Testis (tissue), 5 donors: ENCODE measurements at places on chromosomes 7 and 10.

DNA sequence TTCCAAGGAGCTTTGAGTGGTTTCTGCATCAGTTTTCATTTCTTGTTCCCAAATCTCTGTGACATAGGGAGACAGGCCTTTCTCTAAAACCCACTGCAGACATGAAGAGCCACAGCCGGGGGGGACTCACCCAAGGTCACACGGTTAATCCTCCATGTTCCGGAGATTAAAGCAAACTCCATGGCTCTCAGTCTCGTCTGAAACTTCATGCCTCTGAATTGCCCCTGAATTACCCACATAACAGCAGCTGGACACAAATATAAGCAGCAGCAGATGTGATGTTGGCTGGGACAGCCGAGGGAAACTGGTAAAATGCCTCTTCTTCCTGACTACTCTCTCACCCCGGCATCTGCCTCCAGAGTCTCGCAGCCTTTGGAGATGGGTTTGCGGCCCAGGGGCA is 402.2 kb downstream of the DNAJB6 start:
- no peak for DNase-seq

- DNase-seq, result no peak
These were observed 104.2 kb upstream of the CHST15 start for GRCh38 chr10:124197371-124198124.

DNA sequence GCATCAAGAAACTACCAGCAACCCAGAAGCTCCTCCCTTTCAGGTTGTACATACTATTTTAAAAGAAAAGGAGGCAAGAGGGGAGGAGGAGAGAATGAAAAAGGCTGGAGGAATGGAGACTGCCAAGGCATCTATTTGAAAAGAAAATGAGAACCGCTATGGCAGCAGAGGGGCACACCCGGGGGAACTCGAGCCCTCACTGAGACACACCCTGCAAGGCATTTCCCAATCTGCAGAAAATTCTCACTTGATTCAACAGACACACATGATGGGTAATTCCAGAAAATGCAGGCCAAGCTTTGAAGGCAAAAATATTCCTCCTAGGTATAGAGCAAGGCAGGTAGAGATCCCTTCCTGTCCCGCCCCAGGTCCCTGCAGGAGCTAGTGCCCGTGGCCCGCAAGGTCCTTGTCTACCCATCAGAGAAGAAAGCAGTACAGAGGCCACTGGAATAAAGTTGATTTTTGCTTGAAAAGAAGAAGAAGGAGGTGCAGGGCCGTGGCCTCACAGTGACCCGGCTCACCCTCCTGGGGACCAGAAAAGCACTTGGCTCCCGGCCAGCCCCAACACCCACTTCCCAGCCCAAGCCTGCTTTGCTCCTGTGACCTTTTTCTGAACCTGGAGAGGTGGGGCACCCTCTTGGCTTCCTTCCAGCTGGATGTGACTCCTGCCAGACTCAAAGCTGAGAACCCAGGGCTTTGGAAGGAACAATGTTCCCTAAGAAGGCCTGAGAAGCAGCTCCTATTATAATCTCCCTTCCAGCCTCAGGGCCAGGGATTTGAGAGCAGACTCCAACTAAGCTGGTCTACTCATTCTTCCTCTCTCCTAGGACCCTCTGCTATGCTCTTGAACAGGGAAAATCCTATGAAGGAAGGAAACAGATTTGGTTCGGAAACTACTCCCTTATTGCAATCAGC is 6.2 kb upstream of the PIK3CG start:
- DNase-seq, result peak; percentile 26

GRCh38 chr10:118592675-118593330 is 2.6 kb downstream of the PRLHR start:
- DNase-seq, result no peak

- no peak for DNase-seq
These were observed 3.4 kb upstream of the PPP2R2D start for GRCh38 chr10:131897297-131897899.

DNA sequence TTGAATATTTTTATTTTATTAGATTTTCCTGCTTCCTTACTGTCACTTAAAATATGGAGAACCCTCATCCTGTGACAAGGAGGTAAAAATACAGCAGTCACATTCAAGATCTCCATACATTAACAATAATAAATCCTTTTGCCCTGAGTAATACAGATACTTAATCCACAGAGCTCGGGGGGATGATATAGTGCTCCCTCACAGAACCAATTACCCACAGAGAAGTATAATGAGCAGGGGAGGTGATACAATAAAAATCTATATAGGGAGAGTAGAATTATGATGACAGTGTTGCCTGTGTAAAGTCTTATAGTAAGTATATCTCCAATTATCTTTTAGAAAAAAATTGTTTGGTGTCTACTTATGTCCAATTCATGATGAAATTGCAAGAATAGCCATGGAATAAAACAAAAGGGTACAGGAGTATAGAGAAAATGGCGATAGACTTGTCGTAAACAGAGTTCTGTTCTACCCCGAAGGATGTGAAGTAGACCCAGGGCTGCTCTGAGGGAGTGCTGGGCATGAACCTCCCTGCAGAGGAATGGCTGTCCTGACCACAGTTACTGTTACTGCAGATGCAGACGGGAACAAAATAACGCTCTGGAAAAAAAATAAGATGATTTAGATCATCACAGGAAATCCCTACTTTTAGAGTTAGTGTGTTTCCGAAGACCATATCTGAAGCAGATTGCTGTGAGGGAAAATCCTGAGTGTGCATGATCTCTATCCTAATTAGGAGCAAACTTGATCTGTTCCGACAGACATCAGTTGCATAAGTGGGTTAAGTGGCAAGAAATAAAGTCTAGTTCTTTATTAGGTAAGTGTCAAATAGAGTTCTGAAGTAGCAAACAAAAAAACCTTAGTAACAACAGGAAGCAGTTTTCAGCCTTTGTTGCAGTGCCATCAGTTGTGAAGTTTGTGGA is 123.7 kb downstream of the KAT6B start:
- no peak for DNase-seq

- DNase-seq, result no peak
These were observed 109.3 kb downstream of the DKK1 start for GRCh38 chr10:52423369-52423768.

DNA sequence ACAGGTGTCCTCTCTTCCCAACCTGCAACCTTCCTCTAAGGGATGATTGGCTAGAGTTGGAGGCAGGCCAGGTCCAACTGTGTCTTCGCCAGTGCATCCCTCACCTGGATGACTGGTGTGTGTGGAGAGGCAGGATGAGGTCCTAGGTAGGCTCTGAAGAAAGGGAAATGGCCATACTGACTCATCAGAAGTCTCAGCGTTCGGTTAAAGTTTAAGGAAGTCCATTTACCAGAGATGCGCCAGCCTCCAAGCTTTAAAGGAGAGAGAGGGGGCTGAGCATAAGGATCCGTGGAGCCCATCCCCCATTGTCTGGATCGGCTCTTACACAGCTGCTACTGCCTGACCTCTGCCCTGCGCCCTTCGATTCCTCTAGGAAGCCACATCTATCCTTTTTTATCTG is 4.4 kb downstream of the KEL start:
- no peak for DNase-seq

GRCh38 chr7:138900035-138900828 is 81.0 kb downstream of the KIAA1549 start:
- DNase-seq, result no peak

DNA sequence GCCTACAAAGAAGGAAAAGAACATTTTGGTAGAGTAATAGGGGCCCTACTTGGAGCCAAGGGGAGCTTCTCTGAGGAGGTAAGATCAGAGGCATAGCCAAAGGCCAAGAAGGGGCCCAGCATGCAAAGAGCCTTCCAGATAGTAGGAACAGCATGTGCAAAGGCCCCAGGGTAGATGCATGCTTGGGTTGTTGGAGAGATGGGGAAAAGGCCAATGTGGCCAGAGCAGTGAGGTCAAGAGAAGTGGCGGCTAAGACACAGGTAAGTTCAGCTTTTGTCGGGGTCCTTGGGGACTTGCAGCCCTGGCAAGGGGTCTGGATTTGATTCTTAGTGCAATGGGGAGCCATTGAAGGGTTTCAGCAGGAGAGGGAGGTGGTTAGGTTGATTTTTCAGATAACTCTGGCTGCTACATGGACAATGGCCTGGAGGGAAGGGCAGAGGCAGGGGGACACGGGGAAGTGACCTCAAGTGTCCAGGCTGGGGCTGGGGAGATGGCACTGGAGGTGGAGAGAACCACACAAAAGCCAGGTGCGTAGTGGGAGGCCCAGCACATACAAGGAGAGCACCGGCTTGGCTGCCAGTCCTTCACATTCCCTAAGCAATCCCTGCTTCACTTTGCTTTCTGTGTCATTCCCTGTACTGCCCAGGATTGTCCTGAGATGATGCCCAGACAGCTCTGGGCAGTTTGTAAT is 16.5 kb downstream of the GRID1 start:
- no peak for DNase-seq

DNA sequence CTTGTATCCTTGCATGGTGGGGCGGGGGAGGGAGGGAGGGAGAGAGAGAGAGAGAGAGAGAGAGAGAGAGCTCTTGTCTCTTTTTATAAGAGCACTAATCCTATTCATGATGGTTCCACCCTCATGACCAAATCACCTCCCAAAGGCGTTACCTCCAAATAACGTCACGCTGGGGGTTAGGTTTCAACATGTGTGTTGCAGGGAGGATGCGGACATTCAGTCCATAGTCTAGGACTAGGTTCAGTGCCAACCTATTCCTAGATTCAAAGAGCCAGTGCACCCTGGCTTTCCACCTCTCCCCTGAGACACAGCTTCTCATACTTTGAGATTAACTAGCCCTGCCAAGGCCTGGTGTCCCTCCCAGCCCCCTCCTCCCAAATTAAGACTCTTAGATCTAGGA is 123.0 kb downstream of the GRK5 start:
- no peak for DNase-seq

GRCh38 chr10:593901-594457 is 95.5 kb downstream of the DIP2C start:
- DNase-seq, result peak; percentile 77

DNA sequence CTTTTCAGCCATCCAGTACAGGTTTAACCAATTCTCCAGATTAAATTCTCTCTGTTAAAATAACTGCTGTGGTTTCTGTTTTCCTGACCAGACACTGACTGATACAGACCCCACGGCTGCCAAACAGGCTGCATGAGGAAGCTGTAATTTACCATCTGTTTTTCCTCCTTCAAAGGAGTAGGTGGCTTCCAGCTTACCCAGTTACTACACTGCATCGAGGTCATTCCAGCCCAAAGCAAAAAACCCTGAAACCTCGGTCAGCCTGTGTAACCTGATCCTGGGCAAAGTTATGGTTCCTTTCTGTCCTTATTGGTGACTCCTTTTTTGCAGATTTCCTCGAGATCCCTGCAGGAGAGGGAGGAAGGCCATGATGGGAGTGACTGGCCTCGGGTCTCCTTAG is 27.9 kb upstream of the LOXL4 start:
- no peak for DNase-seq

GRCh38 chr10:88152728-88153133 is 289.3 kb downstream of the PTEN start:
- no peak for DNase-seq

DNA sequence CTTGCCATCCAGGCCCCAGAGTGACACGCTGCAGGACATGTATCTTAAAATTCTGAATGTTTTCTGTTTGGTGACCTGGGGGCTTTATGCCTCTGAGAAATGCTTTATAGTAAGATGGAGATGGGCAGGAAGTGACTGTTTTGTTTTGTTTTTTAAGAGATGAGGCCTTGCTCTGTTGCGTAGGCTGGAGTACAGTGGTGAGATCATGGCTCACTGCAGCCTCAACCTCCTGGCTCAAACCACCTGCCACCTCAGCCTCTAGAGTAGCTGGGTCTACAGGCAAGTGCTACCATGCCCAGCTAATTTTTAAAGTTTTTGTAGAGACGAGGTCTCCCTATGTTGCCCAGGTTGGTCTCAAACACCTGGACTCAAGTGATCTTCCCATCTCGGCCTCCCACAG is 20.6 kb downstream of the ZNF777 start:
- no peak for DNase-seq

- DNase-seq, result peak; percentile 32
These were observed 63.3 kb upstream of the NANOS1 start for GRCh38 chr10:118966076-118966849.

- no peak for DNase-seq
These were observed 7.7 kb upstream of the GSTK1 start for GRCh38 chr7:143255564-143255963.

DNA sequence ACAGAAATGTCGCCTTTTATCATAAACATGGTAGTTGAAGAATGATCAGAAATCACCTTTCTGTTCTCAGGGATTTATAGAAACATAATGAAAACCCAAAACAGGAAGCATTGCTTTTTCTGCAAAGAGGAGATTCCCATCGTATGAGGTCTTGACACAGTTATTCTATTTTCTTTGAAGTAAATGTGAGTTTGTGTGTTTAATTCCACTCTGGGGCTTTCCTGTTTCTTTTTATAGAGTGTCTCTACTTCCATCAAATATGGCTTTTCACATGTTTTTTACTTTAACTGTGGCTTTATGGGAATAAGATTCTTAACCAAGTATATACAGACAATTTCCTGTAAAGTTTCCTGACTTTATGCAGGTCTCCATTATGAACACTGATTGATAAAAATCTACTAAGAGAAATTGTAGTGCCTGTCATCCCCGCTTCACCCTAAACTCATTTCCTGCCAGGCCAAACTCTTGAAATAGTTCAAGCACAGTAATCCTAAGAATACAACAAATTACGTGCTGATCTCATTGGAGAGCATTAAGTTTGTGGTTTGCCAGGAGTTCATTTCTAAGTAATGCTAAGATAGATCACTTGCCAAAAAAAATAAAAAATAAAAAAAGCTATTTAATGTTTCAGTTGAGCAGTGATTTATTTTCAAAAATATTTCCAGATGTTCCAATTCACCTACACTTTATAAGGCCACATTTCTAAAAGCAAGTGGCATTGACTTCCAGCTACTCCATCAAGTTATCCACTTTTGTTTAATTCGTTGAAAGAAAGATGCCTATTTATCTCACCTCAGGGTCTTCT is 52.2 kb upstream of the SEC61G start:
- DNase-seq, result no peak

GRCh38 chr10:33244354-33244967 is 90.0 kb downstream of the NRP1 start:
- DNase-seq, result no peak

GRCh38 chr7:69187824-69188333 is 410.4 kb upstream of the AUTS2 start:
- no peak for DNase-seq

DNA sequence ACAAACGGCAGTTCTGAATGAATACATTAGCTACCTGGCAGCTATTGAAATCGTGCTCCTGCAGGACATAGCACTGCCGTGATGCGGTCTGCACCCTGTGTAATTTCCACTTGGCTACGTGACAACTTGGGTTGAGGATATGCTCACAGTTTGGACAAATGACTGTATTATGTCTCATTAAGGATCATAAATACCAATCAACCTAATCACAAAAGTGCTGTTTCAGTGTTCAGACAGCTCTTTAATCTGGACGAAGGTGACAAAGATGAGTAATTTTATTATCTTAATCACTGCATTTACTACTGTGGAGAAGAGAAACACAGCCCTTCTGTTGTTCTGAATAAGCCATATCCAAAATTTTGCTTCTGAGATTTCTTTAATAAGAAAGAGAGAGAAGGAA is 210.8 kb upstream of the PFKP start:
- no peak for DNase-seq
